Stimulated activated CD4-positive, alpha-beta T cell treated with anti-CD3 and anti-CD28 coated beads, Interleukin-4, amount 100 ng/mL, for 4 hours (primary cell): ENCODE measurements at places on chromosomes 7 and 10.

- DNase-seq = no peak
Measured at GRCh38 chr10:96244354-96244753, 27.0 kb downstream of the BLNK start.

DNA sequence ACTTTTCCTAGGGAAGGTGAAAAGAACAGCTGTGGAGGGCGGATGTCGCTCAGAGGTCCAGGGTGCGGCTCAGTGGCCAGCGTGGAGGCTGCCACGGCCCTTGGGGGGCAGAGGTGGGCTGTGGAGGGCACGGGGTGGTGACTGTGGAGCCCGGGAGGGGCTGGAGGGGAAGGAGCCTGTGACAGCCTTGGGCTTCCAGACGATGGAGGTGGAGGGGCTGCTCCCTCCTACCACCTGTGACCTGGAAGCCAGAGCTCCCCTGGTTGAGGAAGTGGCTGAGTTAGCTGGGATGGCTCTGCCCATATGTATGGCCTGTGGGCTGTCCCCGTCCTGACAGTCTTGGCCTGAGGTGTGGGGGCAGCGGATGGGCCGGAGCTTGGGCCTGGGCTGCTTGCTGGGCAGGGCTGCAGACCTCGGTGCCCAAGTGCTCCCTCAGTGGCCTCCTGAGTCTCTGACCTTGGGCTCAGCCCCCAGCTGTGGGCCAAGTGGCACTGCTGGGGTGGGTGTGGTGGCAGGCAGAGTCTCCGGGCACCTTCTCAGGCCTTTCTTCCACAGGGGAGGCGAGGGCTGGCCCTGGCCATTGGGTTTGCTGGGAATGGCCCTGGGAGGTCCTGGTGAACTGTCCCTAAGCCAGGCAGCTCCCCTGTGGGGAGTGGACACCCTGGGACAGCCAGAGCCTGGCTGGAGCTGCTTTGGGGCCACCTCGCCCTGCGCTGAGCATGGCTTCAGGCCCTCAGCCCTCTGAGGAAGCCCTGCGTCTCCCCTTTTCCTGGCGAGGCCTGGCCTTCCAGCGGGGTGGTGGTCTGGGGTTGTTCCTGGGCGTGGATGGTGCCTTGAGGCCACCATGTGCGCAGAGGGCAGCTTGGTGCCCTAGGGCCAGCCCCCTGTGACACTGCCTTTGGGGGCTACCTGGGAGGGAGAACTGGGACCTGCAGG, 3.9 kb downstream of the BRI3 start:
- DNase-seq = no peak

DNA sequence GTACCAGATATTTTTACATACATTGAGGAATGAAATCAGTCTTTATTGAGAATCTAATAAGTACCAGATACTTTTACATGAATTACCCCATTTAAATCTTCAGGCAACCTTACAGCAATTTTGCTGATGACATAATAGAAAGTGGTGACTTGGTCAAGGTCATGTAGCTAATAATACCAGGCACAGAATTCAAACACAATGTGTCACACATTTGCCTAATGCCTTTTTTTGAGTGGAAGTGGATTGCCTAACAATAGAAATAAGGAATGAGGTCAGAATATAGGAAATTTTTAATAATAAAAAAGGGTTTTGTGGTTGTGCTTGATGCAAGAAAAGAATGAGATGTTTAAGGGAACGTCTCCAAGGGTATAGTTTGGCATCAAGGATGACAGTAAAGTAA, 466.6 kb upstream of the IGFBP3 start:
- DNase-seq = no peak

- no peak for DNase-seq
Measured at GRCh38 chr7:20963556-20964280, 177.0 kb upstream of the SP8 start.

DNA sequence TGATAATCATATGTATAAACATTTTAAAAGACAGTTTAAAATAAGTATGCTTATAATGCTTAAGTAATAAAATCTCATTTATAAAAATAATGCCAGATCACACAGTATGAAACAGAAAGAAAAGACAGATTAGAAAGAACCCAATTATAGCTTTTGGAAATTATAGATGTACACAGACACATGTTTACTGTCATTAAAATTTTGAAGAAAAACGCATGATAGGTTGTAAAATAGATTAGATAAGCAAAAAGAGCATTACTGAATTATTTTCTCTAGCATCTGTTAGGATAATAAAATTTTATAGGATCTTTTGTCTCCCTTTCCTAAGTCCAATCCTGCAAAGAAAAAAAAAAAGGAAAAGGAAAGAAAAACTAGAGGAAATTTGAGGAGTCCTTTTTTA, 1107.3 kb upstream of the LRRN3 start:
- no peak for DNase-seq

- DNase-seq = no peak
Measured at GRCh38 chr10:88395677-88396076, 187.4 kb downstream of the RNLS start.

- DNase-seq = no peak
Measured at GRCh38 chr7:46202379-46202778, 281.3 kb upstream of the IGFBP3 start.

DNA sequence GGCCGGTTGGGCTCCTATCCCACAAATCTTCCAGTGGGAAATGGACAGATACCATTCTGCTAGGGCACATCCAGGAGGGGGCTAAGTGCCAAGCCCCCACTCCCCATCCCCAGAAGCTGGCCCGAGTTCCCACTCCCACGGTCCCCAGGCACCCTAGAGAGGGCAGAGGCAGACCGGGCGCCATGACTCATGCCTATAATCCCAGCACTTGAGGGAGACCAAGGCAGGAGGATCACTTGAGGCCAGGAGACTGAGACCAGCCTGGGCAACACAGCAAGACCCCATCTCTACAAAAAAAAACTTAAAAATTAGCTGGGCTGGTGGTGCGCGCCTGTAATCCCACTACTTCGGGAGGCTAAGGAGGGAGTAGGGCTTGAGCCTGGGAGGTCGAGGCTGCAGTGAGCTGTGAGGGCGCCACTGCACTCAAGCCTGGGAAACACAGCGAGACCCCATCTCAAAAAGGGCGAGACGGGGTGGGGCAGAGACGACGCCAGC, 870 bp downstream of the GNA12 start:
- DNase-seq = no peak

GRCh38 chr10:114271779-114272167, 32.7 kb downstream of the VWA2 start:
- DNase-seq = no peak

- DNase-seq = no peak
Measured at GRCh38 chr7:73999664-74000435, 28.1 kb upstream of the ELN start.

DNA sequence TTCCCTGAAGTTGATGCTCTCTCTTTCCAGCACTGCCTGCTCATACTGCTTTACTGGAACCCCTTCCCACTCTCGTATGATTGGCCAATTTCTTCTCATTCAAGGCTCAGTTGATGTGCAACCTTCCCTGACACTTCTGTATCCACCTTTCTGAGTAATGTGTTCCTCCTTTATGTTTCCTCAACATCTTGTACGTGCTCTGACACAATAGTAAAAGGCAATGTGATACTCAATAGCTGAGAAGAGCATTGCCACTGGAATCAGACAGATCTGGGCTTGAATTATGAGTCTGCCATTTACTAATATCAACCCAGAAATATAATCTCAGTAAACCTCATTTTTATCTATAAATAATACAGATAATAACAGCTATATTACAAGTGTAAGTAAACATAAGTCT, 34.7 kb downstream of the ARL4A start:
- DNase-seq = no peak

DNA sequence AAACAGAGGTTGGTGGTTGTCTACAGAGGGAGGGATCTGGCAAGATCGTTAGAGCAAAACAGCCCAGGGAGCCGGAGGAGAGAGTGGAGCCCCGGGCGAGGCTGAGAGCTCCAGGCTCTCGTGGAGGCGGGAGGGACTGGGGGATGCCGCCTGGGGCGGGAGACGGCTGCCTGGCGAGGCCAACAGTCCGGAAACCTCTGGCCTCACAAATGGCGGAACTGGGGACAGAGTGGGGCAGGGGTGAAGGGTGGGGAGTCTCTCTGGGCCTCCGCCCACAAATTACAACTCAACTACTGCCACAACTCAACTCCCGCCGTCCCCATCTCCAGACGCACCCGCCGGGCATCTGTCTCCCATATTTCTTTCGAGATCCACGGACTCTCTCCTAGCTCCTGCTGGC, 47.7 kb downstream of the CLEC2L start:
- DNase-seq = no peak

DNA sequence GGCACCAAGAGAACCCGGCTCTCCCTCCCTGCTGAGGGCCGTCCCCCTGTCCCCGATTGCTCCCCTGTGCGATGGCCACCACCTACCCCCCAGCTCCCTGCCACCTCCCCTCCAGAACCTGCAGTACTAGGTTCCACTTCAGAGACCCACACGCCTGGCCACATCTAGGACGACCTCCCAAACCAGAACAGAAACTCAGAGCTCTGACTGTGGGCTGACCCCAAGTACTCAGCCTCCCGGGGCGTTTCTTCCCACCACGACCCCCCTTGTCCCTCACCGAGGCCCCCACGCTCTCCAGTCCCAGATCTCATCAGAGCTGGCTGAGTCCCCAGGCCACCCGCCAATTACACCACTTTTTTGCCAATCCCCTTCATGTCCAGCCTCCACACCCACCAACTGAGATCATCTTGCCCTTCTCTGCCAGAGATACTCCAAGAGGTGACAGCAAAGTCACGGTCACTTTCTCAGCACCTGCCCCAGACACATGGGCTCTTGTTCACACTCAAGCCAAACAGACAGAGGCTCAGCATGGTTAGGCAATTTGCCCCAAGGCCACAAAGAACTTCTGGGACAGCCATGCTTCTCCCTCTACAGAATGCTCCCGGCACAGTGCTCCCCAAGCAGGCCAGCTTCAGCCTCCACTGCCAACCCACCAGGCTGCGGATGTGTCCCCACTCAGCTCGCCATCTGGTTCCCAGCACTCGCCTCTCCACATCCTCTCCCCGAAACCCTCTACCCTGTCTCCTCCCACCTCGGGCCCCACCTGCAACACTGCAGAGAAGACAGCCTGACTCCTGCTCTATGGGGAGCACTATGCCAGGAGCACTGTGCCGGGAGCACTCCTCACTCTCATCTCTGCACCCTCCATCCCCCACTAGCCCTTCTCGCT, 4.7 kb downstream of the TMEM120A start:
- DNase-seq = no peak

DNA sequence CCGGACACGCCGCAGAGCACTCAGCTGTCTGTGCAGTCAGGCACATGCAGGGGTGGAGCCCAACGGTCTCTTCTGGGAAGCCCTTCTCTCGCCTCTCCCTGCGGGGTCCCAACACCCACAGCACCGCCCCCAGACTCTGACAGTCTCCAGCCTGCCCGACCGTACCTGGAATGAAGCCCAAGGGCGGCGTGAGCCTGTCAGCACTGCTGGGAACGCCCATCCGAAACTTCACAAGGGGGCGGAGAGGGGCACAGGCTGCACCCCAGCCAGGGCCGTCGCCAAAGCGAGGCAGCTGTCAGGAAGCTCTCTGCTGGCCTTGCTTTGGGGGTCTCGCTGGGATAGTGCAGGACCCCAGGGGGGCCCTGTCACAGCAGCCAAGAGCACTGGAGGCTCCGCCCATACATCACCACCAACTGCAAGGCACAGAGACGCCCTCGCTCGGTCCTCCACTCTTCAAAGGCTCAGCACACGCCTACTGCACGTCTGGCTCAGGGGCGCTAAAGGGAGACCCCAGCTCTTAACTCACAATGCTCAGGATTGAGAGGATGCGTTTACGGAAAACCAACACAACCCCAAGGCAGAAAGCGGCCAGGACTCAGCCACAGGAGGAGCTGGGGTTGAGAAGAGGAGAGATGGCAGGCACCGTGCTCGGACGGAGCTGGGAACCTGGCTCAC, 30.9 kb downstream of the MAD1L1 start:
- no peak for DNase-seq

- DNase-seq = no peak
Measured at GRCh38 chr7:131057794-131058070, 269.9 kb upstream of the MKLN1 start.

DNA sequence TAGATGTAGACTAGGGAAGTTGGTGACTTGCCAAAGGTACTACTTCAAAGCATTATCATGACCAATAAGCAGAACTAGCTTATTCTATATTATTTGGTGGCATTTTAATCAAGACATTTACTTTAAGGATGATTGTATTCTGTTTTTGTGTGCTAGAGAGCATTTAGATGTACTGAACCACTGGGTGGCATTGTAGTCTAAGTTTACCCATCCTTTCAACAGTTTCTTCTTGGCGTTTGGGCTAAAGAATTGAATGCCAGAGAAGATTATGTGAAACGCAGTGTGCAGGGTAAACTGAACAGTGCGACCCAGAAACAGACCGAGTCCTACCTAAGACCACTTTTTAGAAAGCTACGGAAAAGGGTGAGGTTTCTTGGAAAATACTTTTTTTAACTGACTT, 26.8 kb downstream of the PRPF18 start:
- no peak for DNase-seq

DNA sequence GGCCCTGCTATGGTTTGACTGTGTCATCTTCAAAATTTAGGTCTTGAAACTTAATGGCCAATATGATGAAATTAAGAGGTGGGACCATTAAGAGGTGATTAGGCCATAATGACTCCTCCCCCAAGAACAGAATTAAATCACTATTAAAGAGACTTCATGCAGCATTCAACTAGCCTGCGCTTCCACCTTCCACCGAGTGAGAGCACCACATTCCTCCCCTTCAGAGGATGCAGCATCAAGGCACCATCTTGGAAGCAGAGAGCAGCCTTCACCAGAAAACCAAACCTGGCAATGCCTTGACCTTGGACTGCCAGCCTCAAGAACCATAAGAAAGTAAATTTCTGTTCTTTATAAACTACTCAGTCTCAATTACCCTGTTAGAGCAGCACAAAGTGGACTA, 371.1 kb upstream of the NFE2L3 start:
- no peak for DNase-seq

DNA sequence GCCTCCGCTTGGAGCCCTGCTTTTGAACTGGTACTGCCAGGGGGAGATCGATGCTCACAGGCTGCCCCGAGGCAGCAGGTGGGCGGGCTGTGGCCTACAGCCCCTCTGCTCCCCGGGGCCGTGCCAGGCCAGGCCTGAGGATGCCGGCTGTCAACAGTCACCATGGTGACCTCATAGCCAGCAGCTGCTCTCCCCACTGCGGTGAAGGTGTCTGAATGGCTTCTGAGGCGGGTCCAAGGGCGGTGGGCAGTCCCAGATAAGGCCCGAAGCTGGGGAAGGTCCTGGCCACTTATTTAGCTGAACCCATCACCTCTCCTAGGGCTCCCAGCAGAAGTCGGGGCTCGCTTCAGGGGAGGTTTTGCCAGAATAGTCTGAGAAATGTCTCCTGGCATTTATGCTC, 179.3 kb downstream of the ARHGAP12 start:
- no peak for DNase-seq
